ENCODE measurements at places on chromosomes 2 and 18. TPM values are rescaled to one million over a fixed set of nuclear protein-coding genes. Genes with fewer than 3 reads are reported as not detected.

MTHFD2 gene
- 84.5 TPM for total RNA-seq

APOB gene
- 1.9 TPM for total RNA-seq

DNA sequence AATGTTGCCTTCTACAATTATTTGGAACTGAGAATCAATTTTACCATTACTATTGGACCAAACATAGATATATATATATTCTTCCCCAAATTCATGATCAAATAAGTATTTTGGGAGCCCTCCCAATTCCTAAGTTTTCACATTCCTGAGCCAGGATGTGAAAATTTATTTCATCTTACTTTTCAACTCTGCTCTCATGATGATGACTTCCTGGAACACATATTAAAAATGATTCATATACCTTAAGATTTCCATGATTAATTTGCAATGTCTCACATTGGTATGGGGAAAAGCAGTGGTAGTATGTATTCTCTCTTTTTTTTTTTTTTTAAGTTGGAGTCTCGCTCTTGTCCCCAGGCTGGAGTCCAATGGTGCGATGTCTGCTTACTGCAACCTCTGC lies 596.1 kb upstream of the ZEB2 start:
- H3K27ac ChIP-seq = no peak overlapping the region
- no peak overlapping the region for H3K4me3 ChIP-seq
- no peaks in the 10 kb centered on the region for H3K36me3 ChIP-seq
- no peaks in the 10 kb centered on the region for H3K4me1 ChIP-seq
- no peak for DNase-seq

DNA sequence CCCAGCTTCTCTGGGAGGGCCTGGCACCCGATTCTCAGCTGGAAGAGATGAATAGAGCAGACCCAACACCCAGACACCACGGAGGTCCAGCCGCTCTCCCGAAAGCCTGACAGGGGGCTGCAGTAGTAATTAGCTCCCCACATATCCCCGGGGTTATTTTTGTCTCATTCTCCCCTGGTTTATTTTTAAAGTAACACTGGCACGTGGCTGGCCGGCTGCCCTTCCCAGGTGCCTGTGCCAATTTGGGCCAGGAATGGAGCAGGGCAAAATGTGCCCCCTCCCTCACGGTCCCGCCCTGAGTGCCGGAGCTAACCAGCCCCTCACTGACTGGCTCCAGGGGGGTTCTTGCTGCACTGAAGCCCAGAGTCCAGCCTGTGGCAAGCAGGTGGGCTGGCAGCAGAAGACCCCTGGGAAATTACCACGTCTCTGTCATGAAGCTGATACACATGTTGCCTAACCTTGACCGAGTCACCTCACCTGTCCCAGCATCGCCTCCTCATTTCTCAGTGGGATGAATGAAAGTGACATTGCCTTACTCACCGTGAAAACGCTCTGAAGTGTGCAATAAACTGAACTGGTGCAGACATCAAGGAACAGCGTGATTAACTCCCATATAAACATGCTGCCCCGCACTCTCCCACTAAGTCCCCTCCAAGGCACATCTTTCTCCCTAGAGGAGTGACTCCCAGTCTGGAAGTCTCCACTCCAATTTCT lies 18.4 kb downstream of the KCNK3 start:
- H3K27ac ChIP-seq = no peak overlapping the region
- no peaks in the 10 kb centered on the region for H3K27me3 ChIP-seq
- H3K4me1 ChIP-seq = no peaks in the 10 kb centered on the region
- no peak overlapping the region for H3K4me3 ChIP-seq
- H3K36me3 ChIP-seq = no peaks in the 10 kb centered on the region

DNA sequence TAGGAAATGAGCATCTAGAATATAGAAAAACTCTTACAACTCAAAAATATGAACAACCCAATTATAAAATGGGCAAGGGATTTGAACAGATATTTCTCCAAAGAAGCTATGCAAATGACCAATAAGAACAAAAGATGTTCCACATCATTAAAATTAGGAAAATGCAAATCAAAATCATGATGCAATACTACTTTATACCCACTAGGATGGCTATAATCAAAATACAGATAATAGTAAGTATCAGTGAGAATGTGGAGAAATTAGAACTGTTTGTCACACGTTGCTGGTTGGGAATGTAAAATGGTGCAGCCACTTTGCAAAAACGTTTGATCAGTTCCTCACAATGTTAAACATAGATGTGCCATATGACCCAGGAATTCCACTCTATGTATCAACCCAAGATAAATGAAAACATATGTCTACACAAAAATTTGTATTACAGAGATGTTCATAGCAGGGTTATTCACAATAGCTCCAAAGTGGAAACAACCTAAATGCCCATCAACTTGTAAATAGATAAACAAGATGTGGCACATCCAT lies 558.4 kb downstream of the SLC4A3 start:
- H3K4me1 ChIP-seq = no peaks in the 10 kb centered on the region
- H3K4me3 ChIP-seq = no peak overlapping the region
- no peak overlapping the region for H3K27ac ChIP-seq

GRCh38 chr2:134104754-134105153 lies 149.1 kb upstream of the MGAT5 start:
- no peaks in the 10 kb centered on the region for H3K36me3 ChIP-seq
- no peak overlapping the region for H3K27ac ChIP-seq
- H3K27me3 ChIP-seq = no peaks in the 10 kb centered on the region
- no peak overlapping the region for H3K4me3 ChIP-seq
- peaks cover 10% of the 10 kb centered on the region for H3K4me1 ChIP-seq

DNA sequence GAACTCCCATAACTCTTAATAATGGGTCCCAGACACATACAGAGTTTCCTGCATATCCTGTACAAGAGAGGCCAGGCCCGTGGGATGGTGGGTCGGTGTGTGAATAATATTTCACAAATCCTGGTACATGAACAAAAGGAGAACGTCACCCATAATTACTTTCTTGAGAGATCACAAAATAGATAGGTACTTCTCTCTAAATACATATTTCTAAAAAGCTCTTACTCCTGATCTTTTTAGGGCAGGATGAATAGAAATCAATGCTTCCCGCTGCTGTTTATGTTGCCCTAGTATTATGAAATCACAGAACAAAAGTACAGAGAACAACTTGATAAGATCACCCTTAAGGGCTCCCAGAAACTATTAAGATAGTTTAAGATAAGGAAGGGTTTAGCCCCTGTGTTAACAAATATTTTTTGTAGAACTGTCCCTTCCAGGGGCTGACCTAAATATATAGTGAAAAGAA lies 5.4 kb downstream of the IRS1 start:
- H3K27ac ChIP-seq = no peak overlapping the region
- peaks cover 5% of the 10 kb centered on the region for H3K36me3 ChIP-seq
- peaks cover 7% of the 10 kb centered on the region for H3K4me1 ChIP-seq
- H3K4me3 ChIP-seq = peak overlapping the region; percentile 77
- DNase-seq = no peak

DNA sequence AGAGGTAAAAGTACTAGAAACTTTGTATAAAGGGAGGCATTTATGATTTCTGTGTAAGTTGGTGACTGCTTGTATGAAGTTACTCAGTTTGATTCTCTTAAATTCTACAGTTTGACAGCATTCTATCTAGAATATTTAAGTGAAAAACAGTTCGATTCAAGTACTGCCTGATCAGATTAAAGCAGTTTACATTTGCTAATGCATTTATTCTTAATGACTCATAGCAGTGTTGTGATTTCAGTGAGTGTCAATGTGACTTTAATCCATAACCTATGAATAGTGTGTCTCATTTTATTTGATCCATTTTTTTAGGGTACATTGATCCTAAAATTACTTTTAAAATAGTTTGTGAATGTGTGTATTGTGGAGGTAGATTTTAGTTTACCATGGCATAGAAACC lies 35.7 kb downstream of the WDR43 start:
- H3K27ac ChIP-seq = no peak overlapping the region
- DNase-seq = no peak
- peaks cover 97% of the 10 kb centered on the region for H3K36me3 ChIP-seq
- no peaks in the 10 kb centered on the region for H3K27me3 ChIP-seq
- no peak overlapping the region for H3K4me3 ChIP-seq
- no peaks in the 10 kb centered on the region for H3K4me1 ChIP-seq

- H3K36me3 ChIP-seq = no peaks in the 10 kb centered on the region
- H3K27me3 ChIP-seq = no peaks in the 10 kb centered on the region
- H3K4me3 ChIP-seq = no peak overlapping the region
- H3K27ac ChIP-seq = no peak overlapping the region
- no peak for DNase-seq
Measured at GRCh38 chr2:103743195-103743594, 981.4 kb downstream of the TMEM182 start.

DNA sequence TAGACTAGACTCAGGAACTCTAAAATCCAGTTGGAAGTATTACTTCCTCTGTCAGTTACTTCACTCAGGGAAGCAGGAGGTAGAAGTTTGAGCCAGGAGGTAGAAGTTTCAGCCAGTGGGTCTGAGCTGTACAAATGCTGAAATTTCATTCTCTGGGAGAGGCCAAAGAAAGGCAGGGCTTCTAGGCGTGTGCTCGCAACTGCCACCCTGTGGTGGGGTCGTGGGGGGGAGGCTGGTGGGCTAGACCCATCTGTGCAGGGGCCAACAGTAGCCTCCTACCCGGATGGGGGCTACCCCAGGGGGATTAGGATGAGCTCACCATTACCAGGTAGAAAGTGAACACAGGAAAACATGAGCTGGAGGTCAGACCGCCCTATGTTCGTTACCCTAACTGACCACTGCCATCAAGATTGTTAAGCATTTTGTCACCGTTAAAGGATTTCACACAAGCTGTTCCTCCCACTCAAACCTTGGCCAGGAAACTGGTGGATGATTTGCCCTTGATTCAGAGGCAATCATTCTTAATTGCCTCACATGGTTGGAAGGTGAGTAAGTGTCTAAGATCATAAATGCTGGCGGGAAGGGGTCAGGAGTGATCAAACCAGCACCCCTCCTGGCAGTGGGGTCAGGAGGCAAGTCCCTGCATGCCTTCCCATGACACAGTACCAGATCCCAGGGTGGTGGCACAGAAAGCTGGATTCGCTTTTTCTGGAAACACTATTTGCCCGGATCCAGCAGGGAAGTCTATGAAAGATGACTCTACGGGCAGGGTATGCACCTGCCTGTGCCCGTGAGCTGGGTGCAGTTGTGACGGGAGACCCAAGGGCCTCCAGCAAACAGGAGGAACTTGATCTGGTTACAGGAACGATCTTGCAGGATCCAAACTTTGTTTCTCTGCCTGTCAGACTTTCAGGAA lies 5.2 kb upstream of the FHL2 start:
- H3K4me1 ChIP-seq = no peaks in the 10 kb centered on the region
- peak; percentile 77 for DNase-seq
- H3K27me3 ChIP-seq = peaks cover 13% of the 10 kb centered on the region

GRCh38 chr2:111701798-111702118 lies 182.2 kb downstream of the ANAPC1 start:
- no peak for DNase-seq
- H3K27ac ChIP-seq = no peak overlapping the region
- H3K27me3 ChIP-seq = no peaks in the 10 kb centered on the region
- H3K4me1 ChIP-seq = peaks cover 3% of the 10 kb centered on the region
- H3K4me3 ChIP-seq = no peak overlapping the region
- H3K36me3 ChIP-seq = no peaks in the 10 kb centered on the region

GRCh38 chr18:2654928-2655177 lies 673 bp upstream of the SMCHD1 start:
- DNase-seq = no peak
- H3K4me1 ChIP-seq = no peaks in the 10 kb centered on the region
- peak overlapping the region; percentile 81 for H3K4me3 ChIP-seq
- H3K36me3 ChIP-seq = no peaks in the 10 kb centered on the region
- no peak overlapping the region for H3K27ac ChIP-seq

DNA sequence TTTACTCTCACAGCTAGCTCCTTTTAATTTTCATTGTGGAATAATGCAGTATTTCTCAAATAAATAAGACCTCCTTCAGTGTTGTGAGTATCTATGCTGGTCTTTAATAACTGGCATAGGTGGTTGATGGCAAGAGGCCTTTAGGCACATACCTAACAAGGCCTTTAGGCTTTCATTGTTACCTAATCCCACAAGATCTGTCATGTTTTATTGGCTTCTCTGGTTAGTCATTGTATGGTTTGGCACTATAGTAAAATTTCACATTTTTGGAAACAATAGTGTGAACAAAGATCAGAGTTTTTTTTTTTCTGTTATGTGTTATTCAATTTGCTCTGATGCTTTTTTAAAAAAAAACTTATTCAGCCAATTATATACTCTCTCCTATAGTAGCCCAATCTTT lies 89.8 kb upstream of the NEUROD1 start:
- no peaks in the 10 kb centered on the region for H3K36me3 ChIP-seq
- no peaks in the 10 kb centered on the region for H3K4me1 ChIP-seq
- DNase-seq = no peak
- H3K4me3 ChIP-seq = no peak overlapping the region

DNA sequence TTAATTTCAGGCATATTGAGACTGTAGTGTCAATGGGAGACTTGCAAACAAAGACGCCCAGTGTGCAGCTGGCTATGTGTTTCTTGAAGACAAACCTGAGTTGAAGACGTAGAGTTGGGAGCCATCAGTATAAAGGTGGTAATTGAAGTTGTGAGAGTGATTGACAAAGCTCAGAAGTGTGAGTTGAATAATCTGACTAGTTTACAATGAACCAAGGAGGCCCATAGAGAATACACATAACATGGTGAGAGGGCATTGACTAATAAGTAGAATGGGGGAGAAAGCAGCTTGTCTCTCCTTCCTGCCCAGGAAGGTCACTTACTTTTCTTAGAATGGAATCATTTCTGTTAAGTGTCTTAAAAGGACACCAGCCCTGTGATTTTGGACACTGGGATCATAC lies 14.1 kb downstream of the SP110 start:
- H3K27ac ChIP-seq = no peak overlapping the region
- no peaks in the 10 kb centered on the region for H3K4me1 ChIP-seq
- H3K4me3 ChIP-seq = no peak overlapping the region
- H3K36me3 ChIP-seq = no peaks in the 10 kb centered on the region
- H3K27me3 ChIP-seq = no peaks in the 10 kb centered on the region

GRCh38 chr2:218880102-218880858 lies at the start of gene WNT10A:
Gene WNT10A, plus strand, starts transcription at chr2:218880852. Its CDS starts 144 bp downstream, at chr2:218880996.
- peaks cover 96% of the 10 kb centered on the region for H3K27me3 ChIP-seq
- H3K27ac ChIP-seq = no peak within 1 kb of the TSS
- H3K4me3 ChIP-seq = no peak within 1 kb of the TSS
- H3K36me3 ChIP-seq = no peaks in the 10 kb centered on the region
- DNase-seq = peak; percentile 77

DNA sequence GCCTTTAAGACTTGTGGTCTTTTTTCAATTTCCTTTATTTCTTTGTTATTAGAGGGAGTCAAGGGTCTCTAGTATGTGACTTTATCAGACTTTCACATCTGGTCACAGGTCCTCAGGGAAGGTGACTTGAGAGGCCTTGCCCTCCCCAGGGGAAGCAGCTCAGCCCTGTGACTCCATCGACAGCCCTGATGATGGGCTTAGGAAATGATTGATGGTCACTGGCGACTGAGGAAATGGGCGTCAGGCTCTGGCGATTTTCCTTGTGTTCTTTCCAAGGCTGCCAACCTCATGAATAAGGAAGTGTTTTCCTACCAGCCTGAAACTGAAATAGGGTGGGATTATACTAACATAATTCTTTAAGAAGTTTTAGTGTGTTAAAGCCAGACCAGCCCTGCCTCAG lies 21.1 kb downstream of the SERPINE2 start:
- H3K27me3 ChIP-seq = no peaks in the 10 kb centered on the region
- H3K27ac ChIP-seq = no peak overlapping the region
- H3K4me1 ChIP-seq = peaks cover 2% of the 10 kb centered on the region
- no peak overlapping the region for H3K4me3 ChIP-seq
- DNase-seq = peak; percentile 33
- peaks cover 73% of the 10 kb centered on the region for H3K36me3 ChIP-seq

GRCh38 chr2:7588295-7588694 lies 671.1 kb downstream of the RNF144A start:
- no peaks in the 10 kb centered on the region for H3K36me3 ChIP-seq
- H3K27me3 ChIP-seq = no peaks in the 10 kb centered on the region
- no peaks in the 10 kb centered on the region for H3K4me1 ChIP-seq
- H3K27ac ChIP-seq = no peak overlapping the region
- no peak for DNase-seq
- no peak overlapping the region for H3K4me3 ChIP-seq

Measured in endodermal cell (in vitro differentiated cells).